ENCODE measurements at places on chromosomes 13 and 19.

- no peak for DNase-seq
Observed at GRCh38 chr19:38556521-38557174, 61.1 kb downstream of the MAP4K1 start.

DNA sequence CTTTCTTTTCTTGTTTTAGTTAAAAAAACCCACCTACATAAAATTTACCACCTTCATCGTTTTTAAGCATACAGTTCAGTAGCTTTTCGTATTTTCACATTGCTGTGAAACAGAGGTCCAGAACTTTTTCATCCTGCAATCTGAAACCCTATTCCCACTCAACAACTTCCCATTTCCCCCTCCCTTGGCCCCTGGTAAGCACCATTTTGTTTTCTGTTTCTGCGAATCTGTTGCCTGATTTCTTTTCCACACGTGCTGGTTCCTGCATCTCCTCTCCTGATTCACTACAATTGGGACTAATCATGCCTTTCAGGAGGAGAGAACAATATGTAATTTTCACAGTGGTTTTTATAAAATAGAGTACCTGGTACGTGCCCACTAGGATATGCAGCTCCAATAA lies 149.2 kb upstream of the RNF113B start:
- no peak for DNase-seq

DNA sequence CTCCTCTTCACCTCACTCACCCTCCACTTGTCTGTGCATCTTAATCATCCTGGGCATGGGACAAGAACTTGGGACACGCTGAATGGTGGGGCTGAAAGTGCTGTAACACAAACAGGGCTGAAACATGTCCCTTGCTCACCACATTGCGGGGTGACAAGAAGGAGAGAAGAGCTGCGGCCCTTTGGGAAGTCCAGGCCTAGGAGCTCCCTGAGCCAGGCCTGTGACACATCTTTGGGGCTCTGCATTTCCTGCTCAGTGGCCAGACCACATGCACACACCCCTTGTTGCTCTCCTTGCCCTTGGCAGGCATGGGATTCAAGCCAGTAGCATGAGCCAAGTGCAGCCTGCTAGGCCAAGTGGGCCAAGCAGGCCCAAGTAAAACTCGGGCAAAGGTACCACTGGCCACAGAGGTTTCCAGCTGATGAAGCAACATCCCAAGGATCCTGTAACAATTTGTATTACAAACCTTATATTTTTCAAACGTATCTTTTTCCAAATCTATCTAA lies 1384.3 kb upstream of the PCDH20 start:
- no peak for DNase-seq

- DNase-seq: no peak
Observed at GRCh38 chr19:51064534-51065220, at the start of gene KLK13. TSS of gene KLK13 (minus strand) at chr19:51065092. CDS start at chr19:51065067, 25 bp downstream.

DNA sequence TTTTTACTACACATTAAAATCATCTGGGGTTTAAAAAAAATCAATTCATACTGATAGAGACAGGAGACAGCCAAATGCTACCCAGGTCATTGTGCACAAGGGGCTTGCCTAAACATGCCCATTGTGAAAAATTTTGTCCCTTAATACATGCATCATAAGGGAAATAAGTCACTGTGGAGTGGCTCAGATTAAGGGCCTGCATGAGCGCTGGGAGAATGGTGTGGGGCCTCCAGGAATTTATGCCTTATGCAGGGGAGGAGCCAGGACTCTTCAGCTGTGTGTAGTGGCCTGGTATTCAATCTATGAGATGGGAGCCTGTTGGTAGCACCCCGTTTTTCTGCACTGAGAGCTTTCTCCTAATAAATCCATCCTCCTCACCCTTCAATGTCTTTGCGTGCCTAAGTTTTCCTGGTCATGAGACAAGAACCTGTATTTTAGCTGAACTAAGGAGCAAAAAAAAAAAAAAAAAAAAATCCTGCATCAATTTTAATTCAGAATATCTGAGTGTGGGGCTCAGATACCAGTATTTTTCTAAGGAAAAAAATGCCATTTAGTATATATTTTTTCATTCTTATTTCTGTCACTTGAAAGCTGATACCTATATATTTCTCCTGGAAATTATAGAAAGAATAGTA lies 997.6 kb upstream of the ATXN8OS start:
- no peak for DNase-seq

DNA sequence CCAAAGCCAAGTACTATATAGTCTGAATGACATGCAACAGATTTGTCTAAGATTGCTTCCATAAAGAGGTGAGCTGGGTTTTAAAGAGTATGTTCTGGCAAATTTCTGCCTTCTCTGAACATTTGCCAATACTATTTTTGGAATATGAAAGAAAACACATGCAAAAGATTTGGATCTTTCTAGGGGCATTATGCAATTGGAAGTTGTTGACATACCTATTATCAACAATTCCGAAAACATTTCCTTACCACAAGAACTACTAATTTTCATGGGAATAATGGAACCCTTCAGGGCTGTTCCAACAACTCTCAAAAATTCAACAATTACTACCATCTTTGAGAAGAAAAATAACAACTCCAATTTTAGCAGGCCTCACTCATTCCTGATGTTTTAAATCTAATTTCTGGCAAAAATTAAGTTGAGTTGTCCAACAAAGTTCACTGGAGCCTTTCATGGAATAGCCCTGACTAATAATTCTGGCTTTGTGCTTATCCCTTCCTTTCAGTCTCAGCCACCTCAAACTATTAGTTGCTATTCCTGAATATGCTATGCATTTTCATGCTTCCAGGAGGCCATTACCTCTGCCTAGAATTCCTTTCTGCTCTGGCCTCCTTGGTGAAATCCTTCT lies 250.0 kb downstream of the RGCC start:
- no peak for DNase-seq

GRCh38 chr19:17402982-17403855 lies 2.2 kb downstream of the BST2 start:
- DNase-seq: peak; percentile 67

DNA sequence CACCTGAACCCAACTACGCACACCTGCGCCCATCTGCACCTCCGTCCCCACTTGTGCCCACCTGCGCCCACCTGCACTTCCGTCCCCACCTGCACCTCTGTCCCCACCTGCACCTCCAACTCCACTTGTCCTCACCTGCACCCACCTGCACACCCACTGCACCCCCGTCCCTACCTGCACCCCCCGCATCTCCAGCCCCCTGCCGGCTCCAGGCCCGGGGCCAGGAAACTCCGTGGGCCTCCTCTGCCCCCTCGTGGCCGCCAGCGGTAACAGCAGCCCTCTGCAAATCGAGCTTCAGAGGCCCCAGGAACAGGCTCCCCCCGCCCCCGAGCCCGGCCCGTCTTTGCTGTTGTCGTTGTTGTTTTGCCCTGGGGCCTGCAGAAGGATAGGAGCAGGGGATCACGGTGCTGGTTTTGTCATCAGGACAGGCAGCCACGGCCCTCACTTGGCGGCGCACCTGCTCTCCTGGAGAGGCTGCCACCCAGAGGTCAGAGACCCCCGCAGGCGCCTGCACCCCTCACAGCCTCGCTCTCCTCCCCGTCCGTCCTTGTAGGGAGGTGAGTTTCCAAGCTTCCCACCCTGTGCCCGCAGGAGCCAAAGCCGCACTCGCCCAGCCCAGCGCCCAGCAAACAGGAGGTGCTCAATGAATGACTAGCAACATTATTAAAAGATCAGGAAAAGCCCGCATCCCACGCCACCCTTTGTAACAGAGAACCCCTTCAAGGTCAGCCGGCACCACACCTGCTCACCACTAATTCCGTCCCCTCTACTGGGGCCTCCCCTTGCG lies 65.4 kb downstream of the GNG7 start:
- peak; percentile 56 for DNase-seq

DNA sequence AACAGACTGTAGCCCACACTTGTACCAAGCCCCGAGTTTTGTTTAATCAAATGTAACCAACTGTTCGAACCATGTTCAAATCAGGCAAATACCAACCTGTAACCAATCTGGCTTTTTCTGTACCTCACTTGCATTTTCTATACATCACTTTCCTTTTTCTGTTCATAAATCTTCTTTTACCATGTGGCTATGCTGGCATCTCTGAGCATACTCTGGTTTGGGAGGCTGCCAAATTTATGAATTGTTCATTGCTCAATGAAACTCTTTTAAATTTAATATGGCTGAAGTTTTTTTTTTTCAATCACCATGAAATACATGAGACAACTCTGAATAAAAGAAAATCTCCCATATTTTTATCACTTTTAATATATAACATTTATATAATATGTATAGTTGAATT lies 256.1 kb downstream of the SLITRK6 start:
- no peak for DNase-seq

DNA sequence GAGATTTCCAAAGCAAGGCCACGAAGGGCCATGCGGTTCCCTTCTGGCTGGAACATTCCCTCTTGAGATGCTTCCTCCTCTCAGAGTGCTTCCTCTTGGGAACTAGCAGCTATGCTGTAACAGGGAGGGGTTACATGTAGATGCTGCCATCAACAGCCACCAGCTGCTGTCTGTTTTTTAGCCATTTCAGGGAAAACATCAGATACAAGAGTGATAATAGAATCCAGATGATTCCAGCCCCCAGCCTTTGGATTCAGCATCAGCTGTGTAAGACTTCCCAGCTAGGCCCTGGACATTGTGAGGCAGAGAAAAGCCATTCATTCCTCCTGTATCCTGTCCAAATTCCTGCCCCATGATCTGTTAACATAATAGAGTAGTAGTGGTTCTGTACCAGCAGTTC lies 8.2 kb upstream of the ZNF177 start:
- no peak for DNase-seq

- DNase-seq: no peak
Observed at GRCh38 chr13:51556740-51557139, 27.5 kb upstream of the WDFY2 start.

All from stimulated activated CD4-positive, alpha-beta T cell treated with anti-CD3 and anti-CD28 coated beads, Interleukin-4, amount 100 ng/mL, for 48 hours (primary cell).